ENCODE measurements at places on chromosomes 2 and 18.
A peak's percentile ranks its signal among the peaks of the same experiment; 100 is the strongest.

- no peak for DNase-seq
These were observed 101.3 kb upstream of the GPR45 start for GRCh38 chr2:105140240-105140568.

DNA sequence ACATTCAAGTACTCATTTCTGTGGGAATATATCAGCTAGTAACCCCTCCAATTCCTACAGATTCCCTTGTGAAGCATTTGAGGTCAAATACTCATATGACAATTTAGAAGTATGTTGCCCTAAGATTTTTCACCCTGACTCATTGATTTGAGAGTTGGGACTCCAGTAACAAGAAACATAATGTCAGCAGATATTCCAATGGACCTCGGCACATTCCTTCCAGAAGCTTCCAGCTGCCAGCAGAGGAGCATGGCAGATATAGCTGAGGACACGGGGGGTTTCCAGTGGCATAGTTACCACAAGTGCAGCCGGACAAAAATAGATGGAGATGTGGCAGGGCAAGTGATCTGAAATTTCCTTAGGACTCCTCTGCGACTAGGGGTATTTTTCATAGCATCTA lies 101.9 kb upstream of the ARHGAP28 start:
- DNase-seq: no peak

- no peak for DNase-seq
These were observed 1651.8 kb downstream of the DPP10 start for GRCh38 chr2:116094196-116094595.

GRCh38 chr2:119415630-119416029 lies 16.0 kb upstream of the TMEM37 start:
- DNase-seq: no peak

DNA sequence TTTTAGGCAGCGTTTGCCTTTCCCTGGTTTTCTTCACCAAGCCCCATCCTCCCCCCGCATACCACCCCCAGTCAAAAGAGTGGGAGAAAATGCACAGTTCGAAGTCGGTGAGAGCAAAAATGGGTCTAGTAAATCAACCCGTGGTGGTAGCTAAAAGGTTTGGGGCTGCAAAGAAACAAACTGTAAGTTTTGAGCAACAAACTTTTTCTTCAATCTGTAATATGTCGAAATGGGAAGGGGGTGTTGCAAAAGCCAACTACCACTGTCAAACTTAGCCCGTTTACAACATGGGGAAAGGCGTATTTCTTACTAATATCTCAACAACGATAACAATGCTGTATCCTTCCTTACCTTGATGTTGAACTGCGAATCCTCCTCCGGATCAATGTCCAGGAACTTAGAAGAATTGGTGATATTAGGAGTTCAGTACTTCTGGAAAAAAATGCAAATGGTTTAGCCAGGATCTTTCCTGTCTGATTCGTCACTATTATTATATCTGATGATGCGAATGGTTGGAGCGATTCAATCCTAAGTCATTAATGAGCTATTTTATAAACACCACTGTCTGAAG lies 2.4 kb upstream of the SATB2 start:
- peak; percentile 61 for DNase-seq

DNA sequence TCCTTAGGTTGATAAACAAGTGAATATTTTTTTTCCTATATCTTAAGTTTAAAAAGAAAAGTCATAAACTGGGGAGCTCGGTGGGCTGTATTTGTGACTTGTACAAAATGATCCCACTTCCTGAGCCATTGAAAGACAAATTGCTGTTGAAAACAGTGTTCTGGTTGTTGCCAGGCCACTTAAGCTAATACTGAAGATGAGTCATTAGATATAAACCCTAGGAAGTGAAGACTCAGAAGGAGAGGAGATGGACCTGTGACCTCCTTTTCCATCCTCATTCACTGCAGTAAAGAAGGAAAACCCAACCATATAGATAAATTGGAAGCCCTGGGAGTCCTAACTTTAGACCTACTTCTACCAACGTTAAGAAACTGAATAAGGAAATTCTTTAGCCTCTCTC lies 46.2 kb upstream of the SERPINE2 start:
- DNase-seq: peak; percentile 52

- no peak for DNase-seq
These were observed 64.0 kb downstream of the RTN4 start for GRCh38 chr2:54986264-54986663.

- DNase-seq: no peak
These were observed 570.5 kb downstream of the TDRD15 start for GRCh38 chr2:21694079-21694878.

DNA sequence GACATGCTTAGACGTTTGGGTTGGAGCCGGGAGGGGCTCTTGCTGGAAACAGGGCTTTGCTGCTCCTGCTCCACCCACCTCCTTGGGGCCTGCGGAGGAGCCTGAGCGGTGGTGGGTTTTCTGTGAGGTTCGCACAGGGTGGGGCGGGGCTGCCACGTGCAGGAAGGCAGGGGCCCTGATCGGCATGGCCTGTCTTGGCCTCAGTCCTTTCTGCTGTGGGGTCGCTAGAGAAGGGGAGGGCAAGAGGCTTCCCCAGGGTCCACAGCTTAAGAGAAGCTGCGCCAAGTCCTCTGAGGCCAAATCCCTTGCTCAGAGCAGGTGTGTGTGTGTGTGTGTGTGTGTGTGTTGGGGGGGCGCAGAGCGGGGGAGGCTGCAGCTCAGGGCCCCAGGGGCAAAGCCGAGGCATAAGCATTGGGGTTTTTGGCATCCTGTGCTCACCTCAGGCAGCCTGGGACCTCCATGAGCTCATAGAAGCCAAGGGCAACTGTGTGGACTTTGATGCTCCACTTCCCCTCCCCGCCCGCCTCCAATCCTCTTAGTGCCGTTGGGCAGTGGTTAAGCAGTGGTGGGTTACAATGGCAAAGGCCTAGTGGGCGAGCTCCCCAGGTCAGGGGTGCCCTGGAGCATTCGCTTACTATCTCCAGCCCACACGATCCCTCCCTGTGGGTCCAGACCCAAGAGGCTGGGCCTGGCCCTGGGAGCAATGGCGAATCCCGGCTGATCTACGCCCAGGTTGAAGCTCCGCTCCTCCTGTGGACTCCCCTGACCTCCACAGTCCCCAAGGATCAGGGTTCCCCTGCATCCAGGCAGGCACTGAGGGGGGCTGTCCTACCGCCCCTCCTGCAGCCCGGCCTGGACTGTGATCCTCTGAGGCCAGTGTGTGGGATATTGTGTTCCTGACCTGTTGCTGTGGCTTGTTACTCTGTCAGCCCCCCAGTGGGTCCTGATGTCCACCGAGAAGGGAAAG lies 28.9 kb downstream of the TOGARAM2 start:
- no peak for DNase-seq

DNA sequence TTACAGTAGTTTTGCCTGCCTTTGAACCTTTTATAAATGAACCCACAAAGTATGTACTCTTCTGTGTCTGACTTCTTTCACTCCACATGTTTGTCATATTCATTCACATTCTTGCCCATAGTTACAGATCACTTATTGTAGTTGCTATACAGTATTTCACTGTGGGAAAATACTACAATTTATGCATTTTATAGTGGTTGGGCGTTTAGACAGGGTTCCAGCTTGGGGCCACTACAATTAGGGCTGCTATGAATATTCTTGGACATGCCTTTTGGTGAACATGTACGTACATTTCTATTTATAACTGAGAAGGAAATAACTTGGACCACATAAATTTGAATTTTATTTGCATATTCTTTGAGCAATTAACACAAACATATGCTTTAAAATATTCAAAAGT lies 15.4 kb upstream of the PMAIP1 start:
- no peak for DNase-seq

DNA sequence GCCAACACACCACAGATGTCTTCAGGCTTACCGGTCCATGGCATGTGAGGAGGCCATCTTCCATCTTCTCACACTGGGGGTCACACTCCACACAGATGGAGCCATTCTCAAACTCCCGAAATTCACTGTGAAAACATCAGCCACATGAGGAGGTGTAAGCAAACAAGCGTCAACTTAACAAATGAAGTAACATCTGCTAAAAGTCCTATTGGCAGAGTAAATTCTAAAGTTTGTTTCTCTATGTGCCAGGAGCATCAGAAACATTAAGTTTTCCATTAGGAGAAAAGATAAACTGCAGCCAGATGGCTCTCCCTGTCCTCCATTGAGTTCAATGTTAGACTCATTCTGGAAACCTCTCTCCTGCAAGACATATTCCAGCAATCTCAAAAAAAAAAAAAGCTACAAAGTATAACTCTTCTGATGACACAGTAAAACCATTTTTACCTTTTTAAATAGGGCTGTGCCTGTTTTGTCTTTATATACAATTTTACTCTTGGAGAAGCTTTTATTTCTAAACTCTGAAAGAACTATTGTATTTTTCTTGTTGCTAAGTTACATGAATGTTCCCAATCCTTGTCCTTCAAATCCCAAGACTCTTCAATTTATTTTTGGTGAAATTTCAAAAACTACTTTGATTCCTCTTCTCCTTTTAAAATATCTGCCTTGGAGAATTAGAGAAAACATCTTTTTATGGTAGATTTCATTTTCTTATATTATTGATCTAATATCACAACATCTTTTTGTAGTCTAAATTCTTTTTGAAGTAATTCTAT lies 865.3 kb downstream of the ERBB4 start:
- no peak for DNase-seq

GRCh38 chr2:171523088-171524017 lies 1.1 kb downstream of the CYBRD1 start:
- peak; percentile 79 for DNase-seq
